ENCODE measurements at places on chromosomes 16 and 17.

GRCh38 chr17:19303367-19303776 is 59.2 kb downstream of the B9D1 start:
- no peak for DNase-seq

DNA sequence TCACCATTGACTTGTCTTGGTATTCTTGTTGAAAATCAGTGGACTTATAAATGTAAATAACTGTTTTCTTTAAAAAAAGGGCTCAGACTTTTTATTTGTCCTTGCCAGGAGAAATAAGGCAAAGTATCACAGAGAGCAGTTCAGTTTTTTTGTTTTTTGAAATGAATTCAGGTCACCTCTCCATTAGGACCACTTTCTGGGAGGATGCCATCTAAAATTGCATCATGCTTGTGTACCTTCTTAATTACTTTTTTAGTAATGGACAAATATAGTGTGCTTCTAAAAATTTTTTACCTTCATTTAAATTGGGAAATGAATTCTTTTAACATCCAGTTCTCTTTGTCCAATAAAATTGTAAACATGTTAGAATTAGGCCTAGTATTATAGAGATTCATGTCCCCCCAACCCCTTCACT is 210.0 kb downstream of the BCAS3 start:
- DNase-seq, result no peak

DNA sequence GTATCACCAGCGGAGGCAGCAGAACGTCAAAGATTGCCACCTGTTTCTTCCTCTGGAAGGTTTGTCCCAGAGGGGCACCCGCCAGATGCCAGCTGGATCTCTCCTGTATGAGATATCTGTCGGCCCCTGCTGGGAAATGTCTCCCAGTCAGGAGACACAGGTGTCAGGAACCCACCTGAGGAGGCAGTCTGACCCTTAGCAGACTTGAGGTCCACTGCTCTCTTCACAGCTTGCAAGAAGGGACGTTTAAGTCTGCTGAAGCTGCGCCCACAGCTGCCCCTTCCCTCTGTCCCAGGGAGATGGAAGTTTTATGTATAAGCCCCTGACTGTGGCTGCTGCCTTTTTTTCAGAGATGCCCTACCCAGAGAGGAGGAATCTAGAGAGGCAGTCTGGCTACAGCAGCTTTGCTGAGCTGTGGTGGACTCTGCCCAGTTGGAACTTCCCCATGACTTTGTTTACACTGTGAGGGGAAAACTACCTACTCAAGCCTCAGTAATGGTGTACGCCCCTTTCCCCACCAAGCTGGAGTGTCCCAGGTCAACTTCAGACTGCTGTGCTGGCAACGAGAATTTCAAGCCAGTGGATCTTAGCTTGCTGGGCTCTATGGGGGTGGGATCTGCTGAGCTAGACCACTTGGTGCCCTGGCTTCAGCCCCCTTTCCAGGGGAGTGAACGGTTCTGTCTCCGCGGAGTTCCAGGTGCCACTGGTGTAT is 92.9 kb downstream of the PHKB start:
- DNase-seq, result no peak

- peak; percentile 66 for DNase-seq
Measured at GRCh38 chr17:53353919-53354351, 468.8 kb upstream of the KIF2B start.

DNA sequence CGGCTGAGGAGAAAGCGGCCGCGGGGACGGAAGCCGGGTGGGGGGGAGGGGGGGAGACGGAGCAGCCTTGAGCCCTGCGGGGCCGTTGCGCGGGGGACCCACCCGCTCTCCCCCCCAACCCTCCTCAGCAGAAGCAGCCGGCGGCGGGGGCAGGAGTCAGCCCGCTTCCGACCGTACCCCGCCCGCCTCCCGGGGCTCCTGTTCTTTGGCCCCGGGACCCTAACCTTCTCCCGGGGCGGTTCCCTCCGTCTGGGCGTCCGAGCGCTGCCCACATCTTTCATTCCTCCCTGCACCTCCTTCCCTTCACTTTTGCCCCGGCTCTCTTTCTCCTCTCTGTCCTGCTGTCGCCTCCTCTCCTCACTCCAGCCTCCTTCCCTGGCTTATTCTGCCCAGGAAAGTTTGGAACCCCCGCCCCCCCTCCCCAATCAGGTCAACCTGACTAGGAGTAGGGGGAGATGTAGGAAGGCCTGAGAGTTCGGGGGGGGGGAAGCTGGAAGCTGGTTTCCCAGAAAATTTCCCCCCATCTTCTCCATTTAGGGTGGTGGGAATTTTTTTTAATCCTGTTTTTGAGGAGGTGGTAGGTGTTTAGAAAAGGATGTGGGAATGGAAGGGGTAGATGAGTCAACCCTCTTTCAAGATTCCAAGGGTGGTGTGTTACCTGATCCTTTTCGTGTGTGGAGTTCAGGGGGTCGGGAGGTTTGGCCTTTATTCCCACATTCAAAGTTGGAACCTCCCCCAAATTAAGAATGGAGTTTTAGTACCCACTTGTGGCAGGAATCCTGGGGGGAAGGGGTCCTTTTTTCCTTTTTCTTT is 427 bp upstream of the NLK start:
- DNase-seq, result no peak

DNA sequence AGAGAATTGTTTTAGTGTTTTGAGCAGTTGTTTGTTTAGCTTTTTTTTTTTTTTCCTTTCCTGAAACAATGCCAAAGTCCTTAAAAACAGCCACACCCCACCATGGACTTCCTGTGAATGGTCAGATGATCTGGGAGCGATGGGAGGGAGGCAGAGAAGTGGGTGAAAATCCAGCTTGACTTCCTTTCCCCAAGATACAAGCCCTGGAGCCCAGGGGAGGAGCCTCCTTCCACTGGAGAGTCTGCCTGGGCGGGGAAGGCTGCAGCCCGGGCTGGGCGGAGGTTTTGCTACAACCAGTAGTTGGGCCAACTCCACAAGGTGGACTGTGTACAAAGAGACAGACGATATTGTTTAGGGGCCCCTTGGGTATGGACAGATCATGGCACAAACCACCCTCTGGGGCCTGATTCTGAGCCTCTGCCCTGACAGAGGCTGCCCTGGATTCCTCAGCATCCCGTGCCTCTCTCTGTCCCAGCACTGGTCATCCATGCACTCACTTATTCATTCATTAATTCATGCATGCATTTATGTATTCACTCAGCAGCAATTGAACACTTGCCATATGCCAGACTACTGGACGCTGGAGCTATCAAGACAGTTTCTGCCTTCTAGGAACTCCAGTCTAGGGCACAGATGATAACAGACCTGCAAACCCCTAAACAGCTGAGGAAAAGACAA is 29.8 kb downstream of the WSB1 start:
- no peak for DNase-seq

DNA sequence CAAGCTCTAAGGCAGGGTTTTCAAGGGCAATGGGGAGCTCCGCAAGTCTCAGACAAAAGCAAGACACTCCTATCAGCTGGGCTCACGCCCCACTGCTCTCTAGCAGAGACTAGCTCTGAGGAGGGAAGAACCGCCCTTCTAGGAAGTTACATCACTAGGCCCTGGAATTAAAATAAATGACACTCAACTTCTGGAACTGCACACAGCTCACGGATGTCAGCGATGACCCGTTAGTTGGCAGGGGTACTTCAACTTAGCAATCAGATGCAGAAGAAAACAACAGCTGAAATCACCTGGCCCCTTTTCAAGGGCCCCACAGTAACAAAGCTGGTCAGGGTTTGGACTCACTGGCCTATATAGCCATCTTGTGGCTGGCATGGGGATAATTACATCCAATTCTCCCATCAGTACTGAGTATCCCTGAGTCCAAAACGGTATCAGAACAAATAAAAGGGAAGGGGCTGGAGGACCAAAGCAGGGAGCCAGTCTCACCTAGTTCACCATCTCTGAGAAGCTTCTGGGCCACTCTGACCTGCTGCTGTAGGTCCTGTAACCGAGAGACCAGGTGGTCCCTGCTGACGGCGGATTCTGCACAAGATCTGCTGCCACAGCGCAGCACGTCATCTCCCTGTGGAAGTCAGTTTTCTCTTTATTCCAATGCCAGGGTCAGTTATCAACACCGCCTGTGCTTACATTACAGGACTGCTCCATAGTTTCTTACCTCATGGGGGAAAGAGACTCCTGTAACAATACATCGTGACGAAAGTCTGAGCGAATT is 22.2 kb downstream of the SERPINF1 start:
- no peak for DNase-seq

DNA sequence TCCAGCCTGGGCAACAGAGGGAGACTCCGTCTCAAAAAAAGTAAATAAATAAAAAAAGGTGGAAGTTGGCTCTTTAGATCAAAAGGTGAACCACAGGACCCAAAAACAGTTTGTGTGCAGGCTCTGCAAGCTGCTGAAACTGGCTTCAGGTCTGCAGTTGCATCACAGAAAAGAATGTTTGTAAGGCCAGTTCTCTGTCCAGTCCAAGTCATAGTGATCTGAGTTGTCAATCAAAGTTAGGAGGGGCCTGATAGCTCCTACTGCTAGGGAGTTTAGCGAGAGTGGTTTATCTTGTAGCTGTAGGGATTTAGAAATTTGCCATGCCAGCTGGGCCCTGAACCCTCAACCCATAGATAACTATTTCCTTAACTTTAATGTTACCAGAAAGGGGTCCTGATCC is 101.2 kb upstream of the CACNG5 start:
- DNase-seq, result no peak

GRCh38 chr16:62863139-62863538 is 826.9 kb upstream of the CDH8 start:
- DNase-seq, result no peak

GRCh38 chr16:7303660-7304200 is 28.9 kb upstream of the RBFOX1 start:
- no peak for DNase-seq

GRCh38 chr16:25570131-25570530 is 121.6 kb upstream of the HS3ST4 start:
- DNase-seq, result no peak

DNA sequence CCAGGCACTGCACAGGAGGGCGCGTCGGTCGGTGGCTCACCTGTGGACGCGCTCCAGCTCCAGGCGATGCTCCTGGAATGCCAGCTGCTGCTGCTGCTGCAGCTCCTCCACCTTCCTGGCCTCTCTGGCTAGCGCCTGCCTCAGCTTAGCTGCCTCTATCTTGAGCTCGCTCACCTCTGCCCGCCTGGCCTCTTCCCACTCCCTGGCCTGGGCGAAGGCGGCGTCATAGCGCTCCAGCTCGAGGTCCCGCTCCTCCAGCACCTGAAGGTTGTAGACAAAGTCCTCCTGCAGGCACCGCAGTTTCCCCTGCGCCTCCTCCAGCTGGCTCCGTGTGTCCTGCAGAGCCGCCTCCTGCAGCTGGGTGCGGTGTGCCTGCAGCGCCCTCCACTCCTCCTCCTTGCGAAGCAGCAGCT is 11.1 kb downstream of the CCDC57 start:
- no peak for DNase-seq

GRCh38 chr16:11254913-11255736 is 879 bp downstream of the SOCS1 start:
- DNase-seq, result peak; percentile 68

DNA sequence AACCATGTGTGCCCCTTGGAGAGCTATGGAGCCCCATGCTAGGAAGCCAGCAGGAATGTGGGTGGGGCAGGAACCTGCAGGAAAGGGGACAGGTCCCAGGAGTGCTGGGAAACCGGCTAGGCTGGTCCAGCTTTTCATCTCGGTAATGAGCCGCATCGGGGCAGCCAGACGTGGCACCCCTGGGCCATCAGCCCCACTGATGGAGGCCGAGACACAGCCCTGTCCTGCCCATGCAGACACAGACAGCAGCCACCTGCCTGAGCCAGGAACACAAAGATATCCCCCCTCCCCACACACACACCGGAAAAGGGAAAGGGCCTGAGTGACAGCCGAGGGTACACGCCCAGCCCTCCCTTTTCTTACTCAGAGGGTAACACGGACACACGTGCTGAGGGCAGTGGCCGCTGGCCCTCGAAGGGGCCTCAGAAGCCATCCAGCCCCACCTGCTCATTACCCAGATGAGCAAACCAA is 18.1 kb downstream of the PPL start:
- no peak for DNase-seq

GRCh38 chr17:1362964-1363363 is 37.1 kb downstream of the YWHAE start:
- DNase-seq, result no peak

Measured in spinal cord (tissue), 10 donors.